HTR-8/SVneo (cell line): ENCODE measurements at places on chromosomes 3 and 15.

- no peak for DNase-seq
Observed at GRCh38 chr3:171838218-171838720, 4.9 kb upstream of the TMEM212 start.

DNA sequence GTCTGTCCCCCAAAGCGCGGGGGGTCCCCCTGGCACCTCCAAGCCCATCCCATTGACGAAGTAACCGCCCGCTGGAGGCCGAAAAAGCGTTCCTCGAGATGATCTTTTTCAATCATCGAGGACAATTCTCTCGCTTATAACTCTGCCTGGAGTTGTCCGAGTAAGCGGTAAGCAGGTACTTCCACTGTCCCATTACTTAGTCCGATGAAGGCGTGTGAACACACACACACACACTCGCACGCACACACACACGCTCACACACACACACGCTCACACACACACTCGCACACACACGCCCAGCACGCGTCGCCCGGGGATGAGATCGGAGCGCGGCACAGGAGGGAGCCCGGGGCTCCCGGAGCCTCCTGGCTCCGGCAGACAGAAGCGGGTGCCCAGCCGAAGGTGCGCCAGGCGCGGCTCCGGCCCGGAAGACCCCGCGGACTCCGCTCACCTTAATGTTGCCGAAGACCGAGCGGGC is 430 bp downstream of the SLCO2A1 start:
- no peak for DNase-seq

GRCh38 chr3:22089284-22089683 is 338.3 kb upstream of the ZNF385D start:
- DNase-seq = peak; percentile 4

DNA sequence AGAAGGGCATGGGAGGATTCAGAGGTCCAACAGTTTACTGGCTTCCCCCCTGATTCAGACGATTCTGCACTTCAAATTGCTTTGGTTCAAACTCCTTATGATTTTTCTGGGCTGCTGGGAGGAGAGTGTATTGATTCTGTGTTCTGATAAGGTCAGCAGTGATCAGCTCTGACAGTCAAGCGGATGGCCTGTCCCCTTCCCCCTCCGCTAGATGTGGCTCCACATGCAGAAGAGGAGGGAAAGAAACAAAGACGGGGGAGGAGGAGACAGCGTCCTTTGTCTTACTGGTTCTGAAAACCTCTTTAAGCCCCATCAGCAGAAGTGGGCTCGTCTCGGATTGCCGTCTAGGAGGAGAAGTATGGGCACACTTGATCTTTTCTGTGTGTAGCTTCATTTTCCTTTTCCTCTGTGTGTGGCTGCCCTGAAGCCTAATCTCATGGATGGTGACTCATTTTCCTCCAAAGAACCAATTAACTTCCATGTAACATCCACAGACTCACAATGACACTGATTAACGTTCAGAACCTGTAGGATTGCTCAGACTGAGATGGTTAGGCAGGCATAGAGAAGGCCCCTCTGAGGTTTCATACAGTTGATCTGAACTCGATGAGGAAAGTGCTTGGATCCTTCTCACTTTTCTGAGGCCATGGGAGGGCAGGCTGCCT is 162.4 kb upstream of the PPP2R3A start:
- no peak for DNase-seq

DNA sequence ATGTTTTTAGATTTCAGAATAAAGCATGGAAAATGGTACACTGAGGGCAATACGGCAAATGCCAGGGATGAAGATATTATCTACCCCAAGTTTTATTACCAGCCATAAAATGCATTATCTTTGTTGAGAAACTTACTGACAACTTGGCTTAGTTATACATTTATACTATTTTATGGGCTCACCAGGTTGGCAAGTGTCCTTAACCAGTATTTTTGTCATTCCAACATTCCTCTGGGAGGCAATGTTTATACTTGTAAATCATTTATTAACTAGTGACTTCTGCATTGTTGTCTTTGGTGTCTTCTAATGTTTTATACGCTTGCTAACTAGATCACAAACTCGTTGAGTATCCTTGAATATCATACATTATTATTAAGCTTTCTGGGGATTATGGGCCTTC is 18.0 kb upstream of the ADGRG7 start:
- no peak for DNase-seq
